NCI-H1930 (cell line): ENCODE measurements at places on chromosomes 5 and 9.

DNA sequence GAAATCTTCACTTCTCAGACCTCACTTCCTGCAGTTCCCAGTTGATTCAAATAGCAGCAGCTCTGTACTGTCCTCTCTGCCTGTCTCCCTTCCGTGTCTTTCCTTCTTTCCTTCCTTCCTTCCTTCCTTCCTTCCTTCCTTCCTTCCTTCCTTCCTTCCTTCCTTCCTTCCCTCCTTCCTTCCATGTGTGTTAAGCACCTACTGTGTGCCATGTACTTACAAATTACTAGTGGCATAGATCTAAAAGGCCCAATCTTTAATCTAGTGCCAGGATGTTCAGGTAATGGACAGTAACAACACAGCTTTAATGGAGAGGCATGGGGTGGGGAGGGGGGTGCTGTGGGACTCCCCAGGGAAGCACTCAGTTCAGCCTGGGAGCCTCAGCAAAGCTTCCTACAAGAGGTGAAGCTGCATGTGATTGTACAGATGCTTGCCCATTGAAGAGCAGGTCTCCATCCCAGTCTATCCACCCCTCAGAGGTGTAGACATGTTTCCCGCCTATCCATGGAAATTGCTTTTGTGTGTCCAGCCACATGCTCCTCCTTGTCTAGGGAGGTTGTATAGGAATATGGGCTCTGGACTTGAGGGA lies 106.0 kb downstream of the RGS3 start:
- no peak for DNase-seq

GRCh38 chr9:7467186-7467585 lies 332.4 kb downstream of the DMAC1 start:
- no peak for DNase-seq

DNA sequence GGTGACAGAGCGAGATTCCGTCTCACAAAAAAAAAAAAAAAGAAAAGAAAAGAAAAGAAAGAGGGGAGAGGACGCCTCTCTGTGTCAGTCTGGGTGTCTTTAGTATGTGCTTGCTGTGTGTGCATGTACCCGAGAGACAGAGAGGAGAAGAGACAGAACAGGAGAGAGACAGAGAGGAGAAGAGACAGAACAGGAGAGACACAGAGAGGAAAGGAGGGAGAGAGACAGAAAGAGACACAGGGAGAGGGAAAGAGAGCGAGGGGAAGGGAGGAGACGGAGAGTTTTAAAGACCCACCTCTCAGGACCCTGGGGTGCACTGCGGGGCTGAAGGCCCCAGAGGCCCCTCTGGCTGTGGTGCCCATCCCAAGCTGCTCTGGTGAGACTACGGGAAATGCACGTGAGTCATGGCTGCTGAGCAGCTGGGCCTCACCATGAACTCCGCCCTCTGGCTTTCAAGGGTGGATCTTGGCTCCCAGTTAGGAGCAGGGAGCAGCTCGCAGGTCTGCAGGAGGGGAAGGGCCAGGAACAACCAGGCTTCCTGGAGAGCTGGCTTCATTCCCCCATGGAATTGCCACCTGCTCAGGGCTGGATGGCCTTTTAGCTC lies 7.9 kb downstream of the SLC6A3 start:
- DNase-seq: peak; percentile 47

DNA sequence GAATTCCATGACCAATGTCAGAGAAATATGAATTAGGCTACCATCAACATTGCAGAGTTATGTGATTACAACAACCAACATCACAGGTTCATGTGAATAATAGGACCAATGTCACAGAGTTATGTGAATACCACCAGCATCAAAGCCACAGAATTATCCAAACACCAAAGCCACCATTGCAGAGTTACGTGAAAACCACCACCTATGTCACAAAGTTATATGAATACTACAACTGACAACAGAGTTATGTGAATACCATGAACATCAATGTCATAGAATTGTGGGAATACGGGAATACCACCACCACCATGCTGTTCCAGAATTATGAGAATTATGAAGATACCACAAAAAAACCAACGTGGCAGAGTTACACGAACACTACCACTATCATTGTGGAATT lies 64.8 kb downstream of the SHC3 start:
- no peak for DNase-seq

DNA sequence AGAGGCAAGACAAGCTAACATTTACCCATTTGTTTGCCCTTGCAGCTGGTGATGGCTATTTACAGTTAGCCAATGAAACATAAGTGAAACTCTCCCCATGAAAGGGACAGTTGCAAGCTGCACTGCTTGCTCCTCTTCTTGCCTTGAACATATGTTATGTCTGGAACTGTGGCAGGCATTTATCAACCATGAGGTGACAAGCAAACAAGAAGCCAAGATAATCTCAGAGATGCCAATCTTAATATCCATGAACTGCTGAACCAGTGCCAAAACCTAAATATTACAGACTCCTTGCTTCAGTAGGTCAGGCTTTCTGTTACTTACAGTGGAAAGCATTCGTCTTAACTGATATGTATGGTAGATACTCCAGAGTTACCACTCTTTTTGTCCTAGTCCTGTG lies 133.4 kb downstream of the ACTBL2 start:
- DNase-seq: no peak

DNA sequence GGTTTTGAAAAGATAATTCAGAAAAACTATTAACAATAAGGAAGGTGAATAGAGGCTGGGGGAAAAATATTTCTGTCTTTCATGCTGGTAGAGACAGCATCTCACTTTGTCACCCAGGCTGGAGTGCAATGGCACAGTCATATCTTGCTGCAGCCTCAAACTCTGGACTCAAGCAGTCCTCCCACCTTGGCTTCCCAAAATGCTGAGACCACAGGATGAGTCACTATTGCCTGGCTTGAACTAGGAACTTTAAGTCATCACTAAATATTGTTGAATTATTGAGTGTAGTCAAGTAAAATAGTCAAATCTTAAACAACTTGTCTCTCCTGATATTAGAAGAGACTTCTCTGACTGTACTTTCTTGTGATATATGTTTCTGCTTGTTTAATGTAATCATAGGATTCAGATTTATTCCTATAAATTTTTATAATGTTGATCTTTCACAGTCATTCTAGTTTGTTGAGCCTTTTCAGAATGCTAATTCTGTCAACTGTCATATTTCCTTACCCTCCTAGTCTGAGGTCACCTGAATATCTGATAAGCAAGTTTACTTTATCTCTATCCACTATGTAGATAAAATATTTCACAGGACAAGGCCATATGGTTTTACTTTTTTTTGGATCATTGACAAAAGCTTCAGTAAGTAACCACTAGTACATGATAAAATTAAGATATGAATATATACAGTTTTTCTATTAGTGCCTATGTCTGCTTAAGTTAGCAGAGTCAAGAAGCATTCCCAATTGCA lies 1696.5 kb downstream of the MAT2B start:
- DNase-seq: no peak

DNA sequence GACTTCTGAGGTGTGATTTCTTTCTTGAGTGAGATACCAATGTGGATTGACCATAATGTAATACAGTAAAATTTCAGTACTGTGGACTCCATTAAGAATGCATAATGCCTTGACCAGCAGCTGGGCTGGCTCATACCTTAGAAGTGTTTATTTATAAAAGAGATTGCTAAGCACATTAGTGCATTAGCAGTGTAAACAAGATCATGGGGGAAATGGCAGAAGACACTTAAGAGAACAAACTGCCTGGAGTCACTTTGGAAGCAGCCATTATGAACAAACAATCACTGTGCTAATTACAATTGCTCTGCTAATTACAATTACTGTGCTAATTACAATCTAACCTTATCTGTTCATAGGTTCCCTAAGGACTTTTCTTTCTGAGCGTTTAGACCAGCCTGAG lies 104.2 kb downstream of the TRIM32 start:
- DNase-seq: peak; percentile 14
